Spinal cord (tissue), 10 donors: ENCODE measurements at places on chromosomes 5 and 9.

- peaks cover 4% of the 10 kb centered on the region for H3K36me3 ChIP-seq
- peaks cover 11% of the 10 kb centered on the region for H3K4me1 ChIP-seq
- no peak overlapping the region for H3K4me3 ChIP-seq
- H3K27me3 ChIP-seq, result no peaks in the 10 kb centered on the region
- DNase-seq, result no peak
Measured at GRCh38 chr5:34002629-34003328, 5.1 kb downstream of the AMACR start.

DNA sequence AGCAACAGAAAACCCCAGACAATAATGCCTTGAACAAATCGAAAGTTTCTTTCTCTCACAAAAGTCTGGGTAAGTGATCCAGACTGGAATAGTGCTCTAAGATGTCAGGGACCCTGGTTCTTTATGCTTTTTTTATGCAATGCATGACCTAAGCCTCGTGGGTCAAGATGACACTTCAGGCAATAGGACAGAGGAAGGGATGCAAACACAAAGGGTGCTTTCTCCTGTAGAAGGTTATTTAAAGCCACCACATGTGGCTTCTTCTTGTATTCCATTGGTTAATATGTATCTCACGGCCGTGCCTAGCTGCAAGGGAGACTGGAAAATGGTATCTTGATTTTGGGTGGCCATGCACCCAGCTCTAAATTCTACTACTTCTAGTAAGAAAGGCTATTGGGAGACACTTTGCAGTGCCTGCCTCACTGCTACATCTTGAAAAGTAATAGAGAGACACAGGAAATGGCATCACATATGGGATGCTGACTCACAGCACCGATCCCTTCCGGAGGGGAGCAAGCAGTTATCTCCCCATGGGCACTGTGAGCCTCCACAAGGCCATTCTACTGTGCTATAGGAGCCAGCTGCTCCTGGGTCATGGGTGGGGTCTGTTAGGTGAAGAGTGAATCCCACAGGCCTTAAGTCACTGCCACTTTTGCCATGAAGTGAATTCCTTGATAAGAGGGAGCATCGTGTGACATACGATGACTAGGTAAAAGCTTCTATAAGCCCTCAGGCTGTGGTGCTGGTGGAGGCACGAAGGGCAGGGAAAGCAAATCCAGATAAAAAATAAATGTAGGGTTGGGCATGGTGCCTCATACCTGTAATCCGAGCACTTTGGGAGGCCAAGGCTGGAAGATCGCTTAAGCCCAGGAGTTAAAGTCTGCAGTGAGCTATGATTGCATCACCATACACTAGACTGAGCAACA is 32.5 kb upstream of the RAB14 start:
- DNase-seq, result no peak
- H3K36me3 ChIP-seq, result no peaks in the 10 kb centered on the region
- no peaks in the 10 kb centered on the region for H3K27me3 ChIP-seq

DNA sequence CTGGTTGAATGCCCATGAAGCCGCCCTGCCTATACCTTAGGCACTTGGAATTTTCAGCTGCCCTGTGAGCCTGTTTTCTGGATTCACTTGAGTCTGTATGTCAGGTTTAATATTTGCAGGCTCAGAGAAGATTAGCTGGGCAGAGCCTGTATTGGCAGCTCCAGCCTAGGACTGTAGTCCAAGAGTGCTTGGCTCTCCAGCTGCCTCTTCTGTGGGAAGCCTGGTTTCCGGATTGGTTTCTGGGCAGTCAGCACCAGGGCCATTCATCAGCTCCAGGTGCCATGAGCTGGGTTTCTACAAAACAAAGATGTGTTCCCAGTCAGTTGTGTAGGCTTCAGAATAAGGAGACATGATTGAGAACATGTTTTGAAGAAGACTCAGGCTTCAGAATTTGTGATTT is 90.1 kb downstream of the ARHGAP26 start:
- no peaks in the 10 kb centered on the region for H3K36me3 ChIP-seq
- peaks cover 42% of the 10 kb centered on the region for H3K4me1 ChIP-seq
- H3K27me3 ChIP-seq, result no peaks in the 10 kb centered on the region
- no peak overlapping the region for H3K27ac ChIP-seq
- H3K4me3 ChIP-seq, result no peak overlapping the region
- no peak for DNase-seq

GRCh38 chr5:130966990-130967525 is 198.0 kb downstream of the HINT1 start:
- H3K4me3 ChIP-seq, result no peak overlapping the region
- H3K36me3 ChIP-seq, result no peaks in the 10 kb centered on the region
- DNase-seq, result no peak
- H3K27me3 ChIP-seq, result no peaks in the 10 kb centered on the region
- H3K27ac ChIP-seq, result no peak overlapping the region
- H3K4me1 ChIP-seq, result no peaks in the 10 kb centered on the region

GRCh38 chr5:80216753-80217596 is 38.9 kb downstream of the SERINC5 start:
- H3K4me3 ChIP-seq, result no peak overlapping the region
- peak; percentile 68 for DNase-seq
- peaks cover 38% of the 10 kb centered on the region for H3K4me1 ChIP-seq
- H3K36me3 ChIP-seq, result peaks cover 4% of the 10 kb centered on the region
- H3K27ac ChIP-seq, result peak overlapping the region; percentile 37

DNA sequence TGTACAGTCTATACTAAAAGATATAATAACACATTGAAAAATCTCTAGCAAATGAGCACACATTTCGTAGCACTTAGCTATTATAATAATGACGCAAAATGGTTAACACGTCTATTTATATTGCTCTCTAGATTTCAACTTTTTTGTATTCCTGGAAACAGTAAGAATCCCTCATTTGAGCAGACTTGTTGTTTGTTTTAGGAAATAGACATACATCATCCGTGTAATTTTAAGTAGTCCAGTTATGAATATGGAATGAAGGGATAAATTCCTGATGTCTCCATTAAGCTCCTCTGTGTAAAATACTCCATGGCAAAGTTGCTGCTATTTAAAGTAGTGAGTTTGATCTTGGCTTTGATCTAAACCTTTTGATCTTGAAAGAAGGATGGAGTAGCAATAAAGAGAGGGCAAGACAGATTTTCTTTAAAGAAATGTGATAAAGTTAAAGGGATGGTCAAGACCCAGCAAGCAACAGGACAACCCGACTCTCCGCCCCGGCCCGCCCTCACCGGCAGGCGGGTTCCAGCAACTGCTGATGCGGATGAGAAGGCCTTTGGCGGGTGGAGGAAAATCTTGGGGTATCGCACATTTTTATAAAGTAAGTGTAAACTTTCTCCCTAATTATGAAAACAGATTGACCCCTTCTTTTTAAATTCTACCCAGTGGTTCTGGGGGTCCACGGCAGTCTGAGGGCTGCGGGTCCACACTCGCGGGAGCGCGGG is 277.4 kb downstream of the AOPEP start:
- peak overlapping the region; percentile 79 for H3K4me3 ChIP-seq
- no peaks in the 10 kb centered on the region for H3K36me3 ChIP-seq
- peaks cover 10% of the 10 kb centered on the region for H3K4me1 ChIP-seq
- H3K27ac ChIP-seq, result peak overlapping the region; percentile 90
- DNase-seq, result no peak
- H3K27me3 ChIP-seq, result no peaks in the 10 kb centered on the region

DNA sequence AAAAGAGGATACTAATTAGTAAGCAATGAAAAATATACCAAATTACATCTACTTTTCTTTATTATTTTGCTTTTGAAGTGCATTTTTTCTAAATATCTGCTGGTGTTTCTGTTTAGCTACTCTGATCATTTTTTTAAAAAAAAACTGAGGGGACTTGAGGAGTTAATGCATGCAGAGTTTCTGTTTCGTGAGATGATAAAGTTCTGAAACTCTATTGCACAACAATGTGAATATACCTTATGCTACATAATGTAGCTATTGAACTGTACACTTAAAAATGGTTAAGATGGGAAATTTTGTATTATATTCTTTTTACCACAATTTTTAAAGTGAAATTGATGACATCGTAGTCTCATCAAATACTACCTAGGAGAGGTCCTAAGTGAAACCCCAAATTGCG is 288.3 kb upstream of the NR4A3 start:
- no peak for DNase-seq
- no peaks in the 10 kb centered on the region for H3K36me3 ChIP-seq
- no peak overlapping the region for H3K4me3 ChIP-seq

- DNase-seq, result no peak
- H3K36me3 ChIP-seq, result peaks cover 41% of the 10 kb centered on the region
- peaks cover 20% of the 10 kb centered on the region for H3K4me1 ChIP-seq
- no peaks in the 10 kb centered on the region for H3K27me3 ChIP-seq
- no peak overlapping the region for H3K27ac ChIP-seq
- no peak overlapping the region for H3K4me3 ChIP-seq
Measured at GRCh38 chr9:114028646-114029045, 49.5 kb downstream of the AMBP start.

DNA sequence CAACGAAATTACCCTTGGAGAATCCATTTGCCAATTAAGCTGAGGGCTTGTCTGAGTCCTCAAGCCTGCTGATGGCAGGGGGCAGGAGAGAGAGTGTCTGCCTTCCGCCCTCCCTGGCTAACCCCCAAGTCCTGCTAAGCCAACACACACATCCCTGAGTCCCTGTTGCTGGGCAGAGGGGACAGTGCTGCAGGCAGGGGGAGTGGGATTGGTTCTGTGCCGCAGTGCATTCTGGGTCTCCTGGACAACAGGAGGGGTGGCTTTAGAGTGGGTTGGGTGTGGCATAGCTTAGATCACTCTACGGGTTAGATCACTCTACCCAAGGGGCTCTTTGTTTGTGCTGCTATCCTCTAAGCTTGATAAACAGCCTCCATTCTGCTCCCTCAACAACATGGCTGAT is 427.7 kb downstream of the CDK5RAP2 start:
- peak overlapping the region; percentile 16 for H3K27ac ChIP-seq
- peaks cover 10% of the 10 kb centered on the region for H3K4me1 ChIP-seq
- no peaks in the 10 kb centered on the region for H3K36me3 ChIP-seq
- peak; percentile 54 for DNase-seq

DNA sequence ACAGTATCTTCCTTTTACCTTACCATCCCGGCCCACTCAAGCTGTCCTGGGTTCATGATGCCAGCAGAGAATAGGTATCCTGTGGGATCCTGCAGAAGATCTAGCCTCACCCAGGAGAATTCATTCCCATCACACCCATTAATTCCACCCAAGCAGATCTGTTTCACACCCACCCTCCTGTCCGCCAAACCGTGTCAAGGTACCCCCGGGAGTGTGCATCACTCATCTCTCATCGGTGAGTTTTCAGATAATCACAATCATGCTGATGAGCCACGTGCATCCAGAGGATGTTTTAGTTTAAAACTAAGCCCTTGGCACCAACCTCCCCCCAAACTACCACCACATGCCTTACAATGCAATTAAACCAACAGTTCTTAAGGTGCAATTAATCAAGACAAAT is 18.8 kb downstream of the ANKH start:
- H3K27me3 ChIP-seq, result no peaks in the 10 kb centered on the region
- no peak overlapping the region for H3K4me3 ChIP-seq
- peaks cover 4% of the 10 kb centered on the region for H3K36me3 ChIP-seq
- H3K4me1 ChIP-seq, result no peaks in the 10 kb centered on the region

- no peaks in the 10 kb centered on the region for H3K36me3 ChIP-seq
- no peak for DNase-seq
Measured at GRCh38 chr5:133387621-133388020, 224.7 kb downstream of the FSTL4 start.

- DNase-seq, result no peak
- H3K4me1 ChIP-seq, result no peaks in the 10 kb centered on the region
- no peaks in the 10 kb centered on the region for H3K27me3 ChIP-seq
Measured at GRCh38 chr5:117945258-117945657, 1043.1 kb downstream of the DTWD2 start.

DNA sequence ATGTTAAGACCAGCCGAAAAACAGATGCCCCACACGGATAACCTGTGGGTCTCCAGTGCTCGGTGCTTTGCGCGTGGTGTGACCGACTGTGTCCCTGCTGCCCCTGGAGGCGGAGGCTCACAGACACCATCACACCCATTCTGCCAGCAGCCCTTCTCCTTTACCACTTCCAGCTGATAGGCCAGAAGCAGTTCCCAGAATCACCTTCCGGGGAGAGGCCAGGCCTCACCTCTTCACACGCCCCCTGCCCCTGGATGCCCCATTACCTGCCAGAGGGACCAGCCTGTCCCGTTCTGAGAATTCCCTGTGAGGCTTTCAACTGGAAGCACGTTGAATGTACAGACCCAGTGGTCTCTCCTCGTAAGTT is 21.6 kb upstream of the LRRC14B start:
- peaks cover 42% of the 10 kb centered on the region for H3K36me3 ChIP-seq
- peaks cover 32% of the 10 kb centered on the region for H3K4me1 ChIP-seq
- no peak for DNase-seq
- no peak overlapping the region for H3K27ac ChIP-seq
- H3K4me3 ChIP-seq, result no peak overlapping the region

GRCh38 chr5:141811287-141812155 is 66.7 kb downstream of the PCDH1 start:
- H3K27ac ChIP-seq, result peak overlapping the region; percentile 70
- peak; percentile 60 for DNase-seq
- no peaks in the 10 kb centered on the region for H3K27me3 ChIP-seq
- no peak overlapping the region for H3K4me3 ChIP-seq

GRCh38 chr9:78676009-78676408 is 379.1 kb downstream of the PSAT1 start:
- H3K4me3 ChIP-seq, result no peak overlapping the region
- no peak for DNase-seq
- no peaks in the 10 kb centered on the region for H3K27me3 ChIP-seq
- no peaks in the 10 kb centered on the region for H3K4me1 ChIP-seq
- no peak overlapping the region for H3K27ac ChIP-seq
- no peaks in the 10 kb centered on the region for H3K36me3 ChIP-seq

DNA sequence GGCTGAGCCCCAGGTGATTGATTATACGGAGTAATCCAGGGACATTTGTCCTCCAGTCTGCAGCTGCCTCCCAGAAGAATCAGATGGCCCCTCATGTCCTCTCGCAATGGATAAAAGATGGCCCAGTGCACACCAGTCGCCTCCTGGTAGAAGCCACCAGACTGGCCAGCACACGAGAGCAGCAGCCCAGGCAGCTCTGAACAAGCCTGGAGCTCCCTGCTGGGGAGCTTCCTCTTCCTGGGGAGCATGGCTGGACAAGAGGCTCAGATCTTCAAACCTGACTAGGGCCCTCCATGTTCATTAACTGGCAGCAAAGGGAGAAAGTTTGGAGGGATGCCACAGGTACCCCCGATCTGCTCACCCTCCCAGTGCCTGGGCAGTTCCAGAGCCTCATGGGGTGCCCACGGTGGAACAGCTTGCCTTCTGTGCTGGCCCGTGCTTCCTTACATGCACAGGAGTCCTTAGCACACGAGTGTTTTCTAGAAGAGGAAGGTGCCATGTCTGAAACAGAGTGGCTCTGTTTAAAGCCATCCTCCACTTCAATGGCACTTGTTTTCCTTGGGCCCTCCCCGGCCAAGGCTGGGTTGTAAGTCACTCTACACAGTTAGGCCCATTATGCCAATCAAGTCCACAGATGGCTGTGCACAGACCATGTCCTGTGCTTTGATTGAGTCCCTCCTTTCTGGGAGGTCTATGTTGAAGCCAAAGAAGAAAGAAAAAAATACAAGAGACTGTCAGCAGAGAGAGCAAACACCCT is 75.6 kb downstream of the PRRT1B start:
- H3K36me3 ChIP-seq, result peaks cover 77% of the 10 kb centered on the region
- no peak overlapping the region for H3K4me3 ChIP-seq
- no peak for DNase-seq
- peaks cover 46% of the 10 kb centered on the region for H3K4me1 ChIP-seq
- H3K27me3 ChIP-seq, result no peaks in the 10 kb centered on the region
- H3K27ac ChIP-seq, result peak overlapping the region; percentile 64

- peaks cover 2% of the 10 kb centered on the region for H3K27me3 ChIP-seq
- no peak overlapping the region for H3K27ac ChIP-seq
- DNase-seq, result peak; percentile 36
- no peak overlapping the region for H3K4me3 ChIP-seq
Measured at GRCh38 chr5:38208782-38209378, 49.5 kb upstream of the EGFLAM start.

- peaks cover 13% of the 10 kb centered on the region for H3K4me1 ChIP-seq
- no peak overlapping the region for H3K4me3 ChIP-seq
- DNase-seq, result no peak
- no peak overlapping the region for H3K27ac ChIP-seq
- peaks cover 5% of the 10 kb centered on the region for H3K27me3 ChIP-seq
Measured at GRCh38 chr5:1380011-1380817, 35.3 kb upstream of the CLPTM1L start.
